Heart right ventricle (tissue), 16 donors: ENCODE measurements at places on chromosomes 13 and 19. TPM values are rescaled to one million over a fixed set of nuclear protein-coding genes. Genes with fewer than 3 reads are reported as not detected.

GRCh38 chr19:3950871-3951861 lies 18.3 kb downstream of the NMRK2 start:
- peaks cover 52% of the 10 kb centered on the region for H3K4me1 ChIP-seq
- peak overlapping the region; percentile 49 for H3K4me3 ChIP-seq
- peaks cover 8% of the 10 kb centered on the region for H3K36me3 ChIP-seq
- DNase-seq = peak; percentile 76
- H3K27ac ChIP-seq = peak overlapping the region; percentile 97
- no peaks in the 10 kb centered on the region for H3K27me3 ChIP-seq

GRCh38 chr13:108451121-108451520 lies 178.3 kb upstream of the MYO16 start:
- H3K4me3 ChIP-seq = no peak overlapping the region
- DNase-seq = no peak
- no peaks in the 10 kb centered on the region for H3K36me3 ChIP-seq
- no peak overlapping the region for H3K27ac ChIP-seq
- H3K27me3 ChIP-seq = no peaks in the 10 kb centered on the region
- no peaks in the 10 kb centered on the region for H3K4me1 ChIP-seq

CYP4F2 gene
- not detected for polyA plus RNA-seq

DNA sequence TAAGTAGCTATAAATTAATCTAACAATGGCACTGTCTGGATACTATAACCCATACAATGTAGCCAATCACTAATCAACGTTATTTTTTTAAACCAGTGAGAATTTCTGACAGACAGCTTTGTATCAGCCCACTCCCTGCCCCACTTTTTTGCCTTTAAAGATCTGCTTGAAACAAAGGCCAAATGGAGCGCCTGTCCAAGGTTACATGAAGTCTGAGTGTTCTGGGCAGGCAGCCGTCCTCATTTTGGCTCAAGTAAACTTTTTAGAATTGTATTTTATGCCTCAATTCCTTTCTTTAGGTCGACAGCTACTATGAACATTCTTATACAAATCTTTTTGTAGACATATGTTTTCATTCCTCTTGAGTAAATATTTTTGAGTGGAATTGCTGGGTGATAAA lies 6.2 kb downstream of the IFT88 start:
- H3K4me1 ChIP-seq = no peaks in the 10 kb centered on the region
- no peak for DNase-seq
- H3K27me3 ChIP-seq = no peaks in the 10 kb centered on the region
- H3K4me3 ChIP-seq = no peak overlapping the region
- H3K27ac ChIP-seq = no peak overlapping the region

GRCh38 chr19:42563352-42564210 lies 31.1 kb downstream of the CEACAM8 start:
- no peak overlapping the region for H3K27ac ChIP-seq
- H3K4me1 ChIP-seq = no peaks in the 10 kb centered on the region

GRCh38 chr19:56829596-56829995 lies 10.9 kb downstream of the PEG3 start:
- no peaks in the 10 kb centered on the region for H3K36me3 ChIP-seq
- H3K27me3 ChIP-seq = no peaks in the 10 kb centered on the region
- H3K27ac ChIP-seq = no peak overlapping the region
- DNase-seq = no peak
- H3K4me3 ChIP-seq = no peak overlapping the region

CYP2A6 gene
- not detected for polyA plus RNA-seq

DNA sequence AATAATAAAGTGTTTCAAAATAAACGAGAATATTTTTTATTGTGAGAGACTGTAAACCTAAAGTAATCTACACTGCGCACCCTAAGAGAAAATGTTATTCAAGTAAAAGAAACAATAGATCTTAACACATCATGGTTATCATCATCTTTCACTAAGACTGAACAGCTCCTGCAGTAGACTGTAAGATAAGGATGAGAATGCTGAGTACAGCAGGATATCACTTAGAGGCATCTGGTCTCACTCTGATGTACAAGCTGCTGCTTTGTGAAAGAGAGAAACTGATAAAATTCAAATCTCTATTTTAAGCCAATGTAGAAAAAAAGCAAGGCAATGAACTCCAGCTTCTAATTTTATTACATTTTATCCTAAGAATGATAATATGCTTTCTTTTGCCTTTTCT lies 261.7 kb upstream of the HTR2A start:
- no peaks in the 10 kb centered on the region for H3K36me3 ChIP-seq
- no peaks in the 10 kb centered on the region for H3K4me1 ChIP-seq
- DNase-seq = no peak
- no peak overlapping the region for H3K27ac ChIP-seq
- H3K27me3 ChIP-seq = no peaks in the 10 kb centered on the region

GRCh38 chr13:31246918-31247317 lies 47.1 kb downstream of the B3GLCT start:
- no peak for DNase-seq
- peaks cover 10% of the 10 kb centered on the region for H3K36me3 ChIP-seq
- H3K4me3 ChIP-seq = no peak overlapping the region
- H3K27me3 ChIP-seq = no peaks in the 10 kb centered on the region
- H3K27ac ChIP-seq = no peak overlapping the region
- H3K4me1 ChIP-seq = peaks cover 8% of the 10 kb centered on the region

DKKL1 gene
- polyA plus RNA-seq = 0.20 TPM

DNA sequence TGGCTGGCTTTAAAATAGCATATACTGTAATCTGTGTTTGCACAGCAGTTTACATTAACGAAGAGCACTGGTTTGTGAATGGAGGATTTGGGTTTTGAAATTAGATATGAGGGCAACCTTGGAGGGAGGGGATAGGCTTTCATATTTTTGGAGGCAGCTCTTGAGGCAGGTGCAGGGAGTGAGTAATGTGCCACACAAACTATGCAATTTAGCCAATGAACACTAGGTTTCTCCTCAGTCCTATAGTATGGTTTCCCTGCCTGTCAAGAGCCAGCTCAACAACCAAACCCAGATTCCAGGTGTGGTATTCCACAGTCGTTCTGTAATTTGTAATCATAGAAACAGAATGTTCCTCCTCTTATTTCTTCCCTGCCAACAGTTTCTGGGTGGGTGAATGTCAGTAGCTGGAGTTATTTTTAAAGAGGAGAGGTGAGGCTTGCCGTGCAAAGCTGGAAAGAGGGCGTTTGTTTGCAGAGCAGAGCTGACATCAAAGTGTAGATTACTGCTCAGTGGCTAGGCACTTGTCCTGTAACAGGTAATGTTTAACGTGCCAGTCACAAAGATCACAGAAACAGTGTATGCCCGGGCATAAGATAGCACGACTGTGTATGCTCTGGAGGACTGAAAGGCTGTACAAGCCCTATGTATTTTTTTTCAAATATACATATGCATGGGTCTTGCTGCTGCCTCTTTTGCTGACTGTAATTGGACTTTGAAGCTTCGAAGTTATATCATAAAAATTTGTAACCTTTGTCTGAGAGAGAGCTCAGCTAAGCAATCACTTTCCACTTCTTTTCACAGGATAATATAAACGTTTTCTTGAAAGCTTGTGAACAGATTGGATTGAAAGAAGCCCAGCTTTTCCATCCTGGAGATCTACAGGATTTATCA lies 124.2 kb downstream of the LMO7 start:
- H3K36me3 ChIP-seq = no peaks in the 10 kb centered on the region
- no peak for DNase-seq
- no peaks in the 10 kb centered on the region for H3K27me3 ChIP-seq
- peak overlapping the region; percentile 30 for H3K4me3 ChIP-seq

- no peak overlapping the region for H3K27ac ChIP-seq
- no peak for DNase-seq
- H3K4me3 ChIP-seq = no peak overlapping the region
- H3K4me1 ChIP-seq = peaks cover 11% of the 10 kb centered on the region
Measured at GRCh38 chr13:39956036-39956435, 300.6 kb downstream of the COG6 start.

DNA sequence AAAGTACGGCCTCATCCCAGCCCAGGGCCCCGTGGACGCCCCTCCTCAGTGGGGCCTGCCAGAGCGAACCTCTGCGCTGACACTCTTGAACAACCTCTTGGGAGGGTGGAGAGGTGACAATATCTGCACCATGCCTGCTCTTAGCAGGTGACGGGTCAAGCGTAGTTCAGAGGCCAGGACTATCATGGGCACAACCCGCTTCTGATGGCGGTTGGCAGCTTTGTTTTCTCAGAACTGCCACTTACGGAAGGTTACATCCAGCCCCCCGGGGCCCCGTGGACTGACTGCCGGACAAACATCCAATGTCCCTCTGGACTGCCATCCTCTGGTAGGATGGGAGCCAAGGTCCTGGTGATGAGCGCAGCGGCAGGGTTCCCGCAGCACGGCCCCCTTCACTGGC lies 91.1 kb downstream of the TUBA3C start:
- no peaks in the 10 kb centered on the region for H3K4me1 ChIP-seq
- no peak overlapping the region for H3K27ac ChIP-seq
- no peak for DNase-seq
- no peaks in the 10 kb centered on the region for H3K36me3 ChIP-seq

GRCh38 chr13:42968906-42969305 lies 23.1 kb downstream of the EPSTI1 start:
- H3K36me3 ChIP-seq = peaks cover 47% of the 10 kb centered on the region
- H3K27ac ChIP-seq = no peak overlapping the region
- no peak overlapping the region for H3K4me3 ChIP-seq
- no peak for DNase-seq
- H3K4me1 ChIP-seq = no peaks in the 10 kb centered on the region
- no peaks in the 10 kb centered on the region for H3K27me3 ChIP-seq

IL4I1 gene
- not detected for polyA plus RNA-seq

CGB8 gene
- not detected for polyA plus RNA-seq

DNA sequence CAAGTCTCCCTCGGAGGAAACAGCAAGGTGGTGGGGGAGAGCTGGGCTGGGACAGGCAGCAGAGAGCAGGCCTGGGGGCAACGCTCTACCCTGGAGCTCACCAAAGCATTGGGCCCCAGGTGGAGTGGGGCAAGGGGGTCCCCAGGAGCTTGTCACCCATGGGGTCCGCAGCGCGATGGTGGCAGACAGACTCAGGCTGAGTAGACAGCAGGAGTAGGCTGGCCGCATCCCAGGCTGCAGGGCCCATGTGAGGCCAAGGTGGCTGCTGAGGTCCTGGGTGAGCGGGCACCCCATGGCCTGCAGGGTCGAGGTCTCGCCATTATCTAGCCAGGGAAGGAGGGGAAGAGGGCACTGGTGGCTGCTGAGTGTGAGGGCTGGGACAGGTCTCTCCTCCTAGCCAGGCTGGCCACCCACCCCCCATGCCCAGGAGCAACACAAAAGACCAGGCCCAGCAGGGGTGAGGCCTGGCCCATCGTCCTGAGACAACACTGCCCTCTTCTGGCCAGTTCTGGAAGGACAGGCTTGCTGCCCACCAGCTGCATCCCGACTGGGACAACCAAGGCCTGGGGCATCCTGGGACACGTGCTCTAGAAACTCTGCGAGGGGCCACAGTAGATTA lies 33.1 kb downstream of the CEBPG start:
- no peaks in the 10 kb centered on the region for H3K27me3 ChIP-seq
- no peak overlapping the region for H3K4me3 ChIP-seq
- no peaks in the 10 kb centered on the region for H3K36me3 ChIP-seq
- H3K4me1 ChIP-seq = no peaks in the 10 kb centered on the region
- DNase-seq = peak; percentile 71

ZNF333 gene
- polyA plus RNA-seq = 4.2 TPM

DNA sequence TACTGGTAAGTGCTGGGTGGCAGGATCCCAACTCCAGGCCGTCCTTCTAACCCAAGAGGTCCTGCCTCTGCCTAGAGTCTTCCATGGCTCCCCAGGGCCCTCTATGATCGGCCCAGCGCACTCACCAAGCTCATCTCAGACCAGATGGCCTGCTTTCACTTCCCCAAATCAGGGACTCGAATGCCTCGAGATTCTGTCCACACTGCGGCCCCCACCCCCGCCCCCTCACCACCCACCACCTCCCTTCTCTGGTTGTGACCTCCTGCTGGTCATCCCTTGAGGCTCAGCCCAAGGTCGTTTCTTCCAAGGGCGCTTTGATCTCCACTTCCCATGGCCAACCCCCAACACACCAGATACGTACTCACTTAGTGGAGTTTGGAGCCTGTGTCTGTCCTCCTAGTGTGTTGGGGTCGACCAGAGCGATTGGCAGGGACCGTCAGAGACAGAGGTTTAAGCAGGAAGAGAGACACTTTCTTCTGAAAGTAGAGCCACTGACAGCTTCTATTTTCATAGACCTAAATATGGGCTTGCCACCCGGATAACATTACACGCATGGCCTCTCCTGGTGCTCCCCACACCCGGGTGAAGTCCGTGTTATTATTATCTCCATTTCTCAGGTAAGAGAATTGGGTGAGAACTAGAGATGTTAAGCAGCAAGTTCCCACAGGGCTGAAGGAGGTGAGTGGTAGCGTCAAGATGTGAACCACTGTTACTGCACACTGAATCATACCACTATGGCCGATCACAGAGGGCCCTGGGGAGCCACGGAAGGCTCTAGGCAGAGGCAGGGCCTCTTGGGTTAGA lies at the start of gene FCER2:
Gene FCER2 (minus strand): TSS at position 478 of the 804 bp plus-strand sequence. CDS start 2,371 bp downstream, outside the sequence.
- no peak within 1 kb of the TSS for H3K4me3 ChIP-seq
- H3K27me3 ChIP-seq = peaks cover 4% of the 10 kb centered on the region
- no peaks in the 10 kb centered on the region for H3K36me3 ChIP-seq
- H3K27ac ChIP-seq = no peak within 1 kb of the TSS

- H3K4me1 ChIP-seq = no peaks in the 10 kb centered on the region
- no peak overlapping the region for H3K27ac ChIP-seq
- no peak overlapping the region for H3K4me3 ChIP-seq
- no peaks in the 10 kb centered on the region for H3K27me3 ChIP-seq
Measured at GRCh38 chr13:85140192-85140591, 659.0 kb downstream of the SLITRK6 start.

TMEM59L gene
- 13.8 TPM for polyA plus RNA-seq

GRCh38 chr19:5293612-5294378 lies 46.8 kb downstream of the PTPRS start:
- peaks cover 20% of the 10 kb centered on the region for H3K4me1 ChIP-seq
- peak; percentile 47 for DNase-seq
- H3K27ac ChIP-seq = peak overlapping the region; percentile 31
- no peaks in the 10 kb centered on the region for H3K36me3 ChIP-seq
- peaks cover 17% of the 10 kb centered on the region for H3K27me3 ChIP-seq

- no peaks in the 10 kb centered on the region for H3K36me3 ChIP-seq
- H3K27me3 ChIP-seq = no peaks in the 10 kb centered on the region
- no peak for DNase-seq
- H3K27ac ChIP-seq = no peak overlapping the region
Measured at GRCh38 chr19:39568604-39569003, 28.6 kb upstream of the EID2 start.

SIRT2 gene
- 46.3 TPM for polyA plus RNA-seq

DNA sequence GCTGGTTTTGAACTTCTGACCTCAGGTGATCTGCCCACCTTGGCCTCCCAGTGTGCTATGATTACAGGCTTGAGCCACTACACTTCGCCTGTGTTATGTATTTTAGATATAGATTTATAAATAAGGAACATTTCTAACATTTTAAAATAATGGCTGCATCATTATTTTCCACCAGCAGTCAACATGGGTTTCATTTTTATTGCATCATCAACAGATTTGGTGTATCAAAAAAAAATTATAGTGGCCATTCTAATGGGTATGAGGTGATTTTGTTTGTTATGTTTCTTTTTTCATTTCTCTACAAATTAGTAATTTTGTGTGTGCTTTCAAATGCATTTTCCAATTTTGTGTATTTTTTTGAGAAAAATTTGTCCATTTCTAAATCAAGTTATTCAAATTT lies 16.2 kb upstream of the ZNF93 start:
- H3K27ac ChIP-seq = no peak overlapping the region
- H3K27me3 ChIP-seq = no peaks in the 10 kb centered on the region
- H3K4me3 ChIP-seq = no peak overlapping the region
